ENCODE measurements at places on chromosomes 13 and 19.

DNA sequence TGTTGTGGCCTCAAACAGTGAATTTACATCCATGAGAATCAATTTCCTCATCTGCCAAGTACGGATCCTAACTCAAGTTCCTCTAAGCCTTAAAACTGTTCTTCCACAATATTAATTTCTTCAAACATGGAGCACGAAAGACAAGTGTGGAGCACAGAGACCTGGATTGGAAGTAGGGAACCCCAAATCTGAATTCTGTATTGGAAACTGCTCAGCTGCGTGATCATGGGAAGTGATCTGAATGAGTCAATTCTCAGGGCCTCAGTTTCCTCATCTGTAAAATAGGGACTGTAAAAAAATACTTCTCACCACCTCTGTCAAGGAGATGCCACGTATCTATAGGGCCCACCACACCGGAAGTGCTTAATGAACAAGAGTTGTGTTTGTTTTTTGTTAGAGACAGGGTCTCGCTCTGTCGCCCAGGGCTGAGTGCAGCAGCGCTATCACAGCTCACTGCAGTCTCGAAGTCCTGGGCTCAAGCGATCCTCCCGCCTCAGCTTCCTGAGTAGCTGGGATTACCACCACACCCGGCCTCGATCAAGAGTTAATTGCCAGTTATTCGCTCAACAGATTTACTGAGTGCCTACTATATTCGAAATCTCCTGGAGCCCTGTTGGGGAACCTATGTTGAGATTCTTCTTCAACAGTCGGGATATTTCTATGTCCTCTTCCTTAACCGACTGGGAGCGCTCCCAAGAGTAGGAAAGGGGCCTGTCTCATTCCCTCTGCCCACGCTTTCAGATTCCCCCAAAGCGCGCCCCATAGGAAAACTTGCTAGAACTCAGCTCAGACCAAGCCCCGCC lies 1.6 kb downstream of the SERTAD3 start:
- DNase-seq, result no peak

DNA sequence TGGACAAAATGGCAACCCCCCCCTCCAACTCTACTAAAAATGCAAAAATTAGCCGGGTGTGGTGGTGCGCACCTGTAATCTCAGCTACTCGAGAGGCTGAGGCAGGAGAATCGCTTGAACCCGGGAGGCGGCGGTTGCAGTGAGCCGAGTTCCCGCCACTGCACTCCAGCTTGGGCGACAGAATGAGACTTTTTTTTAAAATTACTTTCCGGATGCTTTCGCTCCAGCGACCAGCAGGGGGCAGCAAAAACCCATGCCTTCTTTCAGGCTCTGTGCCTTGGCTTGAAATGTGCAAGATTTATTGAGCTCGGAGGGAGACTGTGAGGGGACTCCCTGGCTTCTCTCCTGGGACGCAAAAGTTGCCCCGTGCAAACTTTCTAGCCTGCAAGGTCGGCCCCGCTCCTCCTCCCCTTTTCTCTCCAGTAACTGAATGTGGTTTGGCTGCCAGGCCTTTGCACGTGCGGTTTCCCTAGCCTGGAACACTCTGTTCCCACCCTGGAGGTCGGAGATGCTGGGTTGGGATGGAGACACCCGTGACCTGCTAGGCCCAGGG lies 61.4 kb upstream of the NFIC start:
- no peak for DNase-seq

DNA sequence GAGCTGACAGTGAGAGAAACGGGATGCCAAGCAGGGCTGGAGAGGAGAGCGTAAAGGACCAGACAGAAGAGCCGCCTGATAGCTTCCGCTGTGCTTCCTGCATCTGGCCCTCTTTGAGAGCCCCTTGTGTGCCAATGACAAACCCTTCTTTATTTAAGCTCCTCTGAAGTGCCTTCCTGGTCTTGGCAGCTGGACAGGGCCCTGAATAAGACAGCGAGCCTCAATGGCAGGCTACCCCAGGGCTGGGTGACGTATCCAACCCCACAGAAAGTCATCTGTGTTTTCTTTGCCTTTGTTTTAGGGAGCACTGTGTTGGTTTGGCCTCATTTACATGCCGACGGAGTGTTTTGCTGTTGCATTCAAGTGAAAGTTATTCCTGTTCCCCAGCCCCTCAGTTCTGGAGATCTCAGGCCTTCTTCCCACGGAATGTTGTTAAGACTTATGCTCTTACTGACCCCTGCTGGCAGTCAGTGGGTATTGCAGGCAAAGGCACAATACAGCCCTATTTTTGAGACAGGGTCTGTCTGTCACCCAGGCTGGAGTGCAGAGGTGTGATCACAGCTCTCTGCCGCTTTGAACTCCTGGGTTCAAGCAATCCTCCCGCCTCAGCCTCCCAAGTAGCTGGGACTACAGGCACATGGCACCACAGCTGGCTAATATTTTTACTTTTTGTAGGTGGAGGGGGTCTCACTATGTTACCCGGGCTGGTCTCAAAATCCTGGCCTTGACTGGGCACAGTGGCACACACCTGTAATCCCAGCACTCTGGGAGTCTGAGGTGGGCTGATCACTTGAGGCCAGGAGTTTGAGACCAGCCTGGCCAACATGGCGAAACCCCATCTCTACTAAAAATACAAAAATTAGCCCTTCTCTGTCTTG lies 16.8 kb downstream of the CCL25 start:
- DNase-seq, result no peak

DNA sequence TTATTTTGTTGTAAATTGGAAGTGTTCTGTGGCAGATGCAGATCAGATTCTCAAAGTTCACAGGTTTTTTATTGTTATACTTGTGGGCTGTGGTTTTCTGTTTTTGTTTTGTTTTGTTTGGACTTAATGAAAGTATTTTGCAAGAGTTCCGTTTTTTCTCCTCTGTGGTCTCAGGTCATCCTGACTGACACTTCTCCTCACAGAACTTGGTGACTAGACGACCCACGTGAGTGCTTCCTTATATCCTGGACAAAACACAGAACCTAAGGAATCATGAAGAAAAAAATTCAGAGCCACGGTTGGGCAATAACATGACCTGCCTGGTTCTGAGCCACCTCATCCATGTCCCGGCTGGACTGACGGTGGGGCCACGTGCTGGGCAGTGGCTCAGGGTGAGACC lies 2.5 kb upstream of the RFPL4AL1 start:
- no peak for DNase-seq

DNA sequence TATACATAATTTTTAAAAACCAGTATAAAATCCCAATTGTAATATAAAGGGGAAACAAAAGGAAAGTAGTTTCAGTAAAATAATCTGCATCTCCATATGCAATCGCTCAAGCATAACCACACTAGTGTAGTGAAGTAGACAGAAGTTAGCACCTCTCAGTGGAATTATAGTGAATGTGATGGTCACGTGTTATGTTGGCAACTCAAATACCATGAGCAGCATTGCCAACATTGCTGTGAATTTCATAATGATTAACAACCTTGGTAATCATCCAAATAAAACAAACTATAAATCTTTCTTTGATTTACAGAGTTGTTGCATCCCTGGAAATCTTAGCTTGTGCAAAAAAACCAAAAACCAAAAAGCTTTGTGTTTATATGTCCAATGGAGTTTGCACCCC lies 77.3 kb upstream of the SIAH3 start:
- DNase-seq, result no peak

DNA sequence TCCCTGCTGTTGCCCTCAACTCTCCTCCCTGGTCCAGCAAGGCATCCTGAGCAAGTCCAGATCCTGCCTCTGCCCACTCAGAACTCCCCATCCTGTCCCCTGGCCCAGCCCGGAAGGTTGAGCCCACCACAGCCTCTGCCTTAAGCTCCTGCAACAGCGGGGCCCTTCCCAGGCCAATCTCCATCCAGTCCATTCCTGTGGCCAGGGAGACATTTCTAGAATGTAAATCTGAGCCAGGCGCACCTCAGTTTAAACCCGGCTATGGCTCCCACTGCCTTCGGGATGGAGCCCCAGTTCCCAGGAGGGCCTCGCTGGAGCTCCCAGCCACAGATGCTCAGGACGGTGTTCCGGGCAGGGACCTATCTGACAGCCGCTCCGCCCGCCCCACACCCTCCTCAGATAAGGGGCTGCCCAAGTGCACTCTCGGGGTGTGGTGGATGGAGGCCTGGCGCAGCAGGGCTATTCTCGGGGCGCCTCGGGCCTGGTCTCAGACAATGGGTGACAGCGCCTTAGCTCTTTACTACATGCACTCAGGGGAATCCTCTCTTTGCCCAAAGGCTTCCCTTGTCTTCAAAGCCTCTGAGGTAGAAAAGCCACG lies 5.3 kb downstream of the TRAPPC6A start:
- DNase-seq, result no peak

GRCh38 chr13:104270731-104271130 lies 1204.5 kb upstream of the SLC10A2 start:
- DNase-seq, result no peak

GRCh38 chr13:110509971-110510786 lies 51.3 kb downstream of the RAB20 start:
- DNase-seq, result no peak

DNA sequence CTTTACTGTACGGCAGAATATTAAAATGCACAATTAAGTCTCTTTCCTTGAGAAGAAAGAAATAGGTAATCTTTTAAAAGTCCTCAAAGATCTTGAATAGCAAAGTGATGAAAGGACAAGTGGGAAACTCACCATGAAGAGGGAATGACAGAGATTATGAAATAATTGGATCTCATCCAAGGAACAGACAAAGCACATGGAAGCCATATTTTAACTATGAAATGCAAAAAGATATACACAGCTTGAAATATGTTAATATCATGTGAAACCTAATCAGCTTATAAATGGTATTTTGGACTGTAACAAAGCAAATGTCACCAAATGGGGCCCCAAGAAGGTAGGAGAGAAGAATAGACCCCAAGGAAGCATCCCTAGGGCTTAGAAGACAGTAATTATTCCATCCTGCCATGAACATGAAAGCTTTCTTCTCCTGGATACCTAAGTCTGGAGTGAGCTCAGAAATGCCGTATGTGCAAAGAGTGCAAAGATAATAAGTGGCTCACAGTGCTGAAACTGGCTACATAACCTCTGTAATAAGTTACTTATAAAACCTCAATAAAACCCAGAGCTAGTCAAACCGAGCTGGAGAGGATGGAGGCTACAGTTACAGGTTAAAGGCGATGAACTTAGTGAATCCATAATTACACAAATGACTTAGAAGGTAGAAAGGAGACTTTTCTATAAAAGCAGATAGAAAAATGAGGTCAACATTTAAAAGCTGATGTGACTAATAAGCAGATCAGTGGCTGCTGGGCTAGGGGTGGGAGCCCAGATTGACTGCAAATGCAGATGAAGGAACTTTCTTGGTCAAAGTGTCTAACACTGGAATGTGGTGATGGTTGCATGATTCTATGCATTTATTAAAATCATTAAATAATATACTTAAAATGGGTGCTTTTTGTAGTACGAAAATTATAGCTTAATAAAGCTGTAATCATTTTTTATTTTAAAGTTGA lies 34.4 kb downstream of the DCLK1 start:
- DNase-seq, result no peak

GRCh38 chr19:53865523-53865917 lies 2.2 kb upstream of the MYADM start:
- no peak for DNase-seq

DNA sequence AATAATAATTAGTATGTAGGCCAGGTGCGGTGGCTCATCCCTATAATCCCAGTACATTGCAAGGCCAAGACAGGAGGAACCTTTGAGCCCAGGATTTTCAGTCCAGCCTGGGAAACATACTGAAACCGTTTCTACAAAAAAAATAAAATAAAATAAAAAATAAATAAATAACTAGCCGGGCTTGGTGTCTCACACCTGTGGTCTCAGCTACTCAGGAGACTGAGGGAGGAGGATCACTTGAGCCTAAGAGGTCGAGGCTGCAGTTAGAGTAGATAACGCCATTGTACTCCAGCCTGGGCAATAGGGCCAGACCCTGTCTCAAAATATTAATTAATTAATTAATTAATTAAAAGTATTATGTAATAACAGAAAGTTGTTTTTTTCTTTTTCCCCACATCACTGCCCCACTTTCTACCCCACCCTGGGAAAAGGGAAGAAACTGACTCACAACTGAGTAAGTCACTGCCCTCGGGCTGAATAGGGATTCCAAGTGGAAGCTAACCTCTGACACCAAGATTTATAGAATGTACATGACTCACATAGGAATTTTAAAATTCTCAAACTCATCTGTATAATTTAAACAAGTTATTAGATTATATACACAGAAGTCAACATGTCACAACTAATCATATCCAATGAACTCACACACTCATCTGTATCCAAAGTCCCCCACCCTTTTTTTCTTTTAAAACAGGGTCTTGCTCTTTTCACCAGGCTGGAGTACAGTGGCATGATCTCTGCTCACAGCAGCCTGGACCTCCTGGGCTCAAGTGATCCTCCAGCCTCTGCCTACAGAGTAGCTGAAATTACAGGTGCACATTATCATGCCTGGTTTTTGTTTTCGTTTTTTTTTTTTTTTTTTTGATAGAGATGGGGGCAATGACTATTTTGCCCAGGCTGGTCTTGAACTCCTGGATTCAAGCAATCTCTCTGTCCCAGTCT lies 12.5 kb downstream of the ZNF611 start:
- no peak for DNase-seq

DNA sequence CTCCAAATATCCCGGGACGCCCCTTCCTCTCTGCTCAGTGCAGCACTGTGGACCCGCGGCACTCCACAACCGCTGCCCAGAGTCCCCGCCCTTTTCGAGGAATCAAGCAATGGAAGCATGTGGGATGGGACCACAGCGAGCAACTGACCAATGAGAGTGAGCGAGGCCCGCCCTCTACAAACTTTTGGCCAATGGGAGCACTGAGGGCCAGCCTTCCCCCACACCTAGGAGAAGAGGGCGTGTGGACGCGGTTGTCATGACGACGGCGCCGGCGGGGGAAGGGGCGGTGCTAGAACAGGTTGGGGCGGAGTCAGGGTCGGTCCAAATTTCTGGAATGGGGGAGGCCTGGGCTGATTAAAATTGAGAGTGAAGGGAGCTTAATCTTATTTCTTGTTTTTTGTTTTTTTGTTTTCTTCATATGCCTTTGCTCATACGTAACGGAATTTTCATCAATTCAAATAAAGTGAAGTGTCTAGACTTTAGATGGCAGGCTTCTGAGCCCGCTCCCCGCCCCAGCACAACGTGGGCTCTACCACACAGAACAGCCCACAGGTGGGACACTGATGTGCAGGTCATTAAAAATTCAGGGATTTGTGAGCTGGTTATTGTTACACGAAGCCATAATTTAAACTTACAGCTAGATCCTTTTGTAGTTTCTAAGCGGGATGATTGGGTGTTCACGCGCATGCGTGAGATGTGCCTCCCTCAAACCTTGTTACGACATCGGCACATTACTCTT lies at the start of gene DNAAF3:
DNAAF3 (minus strand) TSS at position 84 of the 739 bp plus-strand sequence. CDS start 200 bp downstream, outside the sequence.
- no peak for DNase-seq

- no peak for DNase-seq
These were observed 49.3 kb downstream of the IFT88 start for GRCh38 chr13:20616059-20616797.

- no peak for DNase-seq
These were observed 43.5 kb downstream of the PIN1 start for GRCh38 chr19:9878511-9879196.

GRCh38 chr19:45403781-45404556 lies 900 bp downstream of the PPP1R13L start:
- no peak for DNase-seq

DNA sequence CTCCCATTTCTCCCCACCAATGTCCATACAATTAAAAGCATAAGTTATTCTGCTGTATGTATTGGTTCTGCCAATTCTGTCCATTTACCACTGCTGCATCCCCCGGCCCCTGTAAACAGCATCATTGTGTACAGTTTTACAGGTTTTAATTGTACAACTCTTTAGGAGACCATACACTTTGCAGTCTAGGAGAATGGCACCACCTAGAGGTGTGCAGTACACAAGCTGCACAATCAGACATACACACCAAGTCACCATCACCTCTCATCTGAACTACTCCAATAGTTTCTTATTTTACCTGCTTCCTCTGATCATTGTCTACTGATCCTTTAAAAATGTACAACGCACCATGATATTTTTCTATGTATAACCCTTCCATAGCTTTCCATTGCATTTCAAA lies 855.9 kb upstream of the KLHL1 start:
- DNase-seq, result no peak
